ENCODE measurements at places on chromosomes 16 and 17.

DNA sequence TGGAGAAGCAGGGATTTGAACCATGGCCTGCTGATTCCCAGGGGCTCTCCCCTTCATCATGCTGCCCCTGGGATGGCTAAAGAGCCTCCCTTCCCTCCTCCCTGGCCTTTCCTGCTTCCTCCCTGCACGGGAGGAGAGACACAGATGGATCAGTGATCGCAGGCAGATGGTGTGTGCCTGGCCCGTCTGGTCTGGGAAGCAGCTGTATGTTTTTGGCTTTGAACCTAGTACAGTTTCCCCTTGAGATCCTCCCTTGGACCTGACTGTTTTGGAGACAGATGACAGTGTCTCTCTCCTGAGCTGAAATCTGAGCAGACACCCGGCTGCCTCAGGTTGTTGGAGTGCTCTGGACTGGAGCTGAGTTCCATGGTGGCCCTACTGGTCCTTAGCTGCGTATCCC lies 29.0 kb upstream of the ATP2C2 start:
- no peak for DNase-seq

- no peak for DNase-seq
Measured at GRCh38 chr17:40556198-40556661, 9.0 kb downstream of the CCR7 start.

- DNase-seq = no peak
Measured at GRCh38 chr17:66981983-66982508, 17.5 kb downstream of the CACNG4 start.

DNA sequence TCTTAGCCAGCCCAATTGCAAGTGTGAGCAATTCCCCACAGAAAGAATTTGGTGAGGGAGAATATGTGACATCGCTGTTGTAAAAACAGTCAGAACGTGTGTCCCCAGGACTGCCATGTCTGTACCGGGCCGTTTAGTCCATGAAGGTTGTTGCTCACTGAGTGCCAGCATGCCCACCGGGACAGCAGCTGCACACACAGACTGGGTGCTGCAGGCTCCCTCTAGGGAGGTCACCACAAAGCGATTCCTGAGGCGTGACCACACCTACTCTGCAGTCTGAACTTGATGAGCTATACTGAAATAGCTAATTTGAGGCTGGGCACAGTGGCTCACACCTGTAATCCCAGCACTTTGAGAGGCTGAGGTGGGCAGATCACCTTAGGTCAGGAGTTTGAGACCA lies 44.1 kb upstream of the ADORA2B start:
- DNase-seq = no peak

DNA sequence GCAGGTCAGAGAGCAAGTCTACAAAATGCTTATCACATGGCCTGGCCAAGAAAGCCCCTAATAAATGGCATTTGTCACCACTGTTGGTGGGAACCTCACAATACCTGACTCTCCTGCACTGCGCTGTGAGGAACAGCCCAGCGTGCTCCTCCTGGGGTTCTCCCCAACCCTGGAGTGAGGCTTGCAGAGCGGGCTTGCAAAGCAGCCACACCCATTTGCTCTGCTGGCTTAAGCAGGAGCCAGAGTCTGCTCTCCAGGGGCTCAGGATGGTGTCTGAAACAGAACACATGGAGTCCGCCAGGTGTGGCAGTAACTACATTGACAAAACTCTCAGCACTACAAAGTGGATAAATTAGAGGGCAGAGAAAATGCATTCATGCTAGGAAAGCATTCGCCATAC lies 331.0 kb upstream of the CCL2 start:
- DNase-seq = no peak

- no peak for DNase-seq
Measured at GRCh38 chr17:17116406-17116805, 74.1 kb downstream of the MPRIP start.

DNA sequence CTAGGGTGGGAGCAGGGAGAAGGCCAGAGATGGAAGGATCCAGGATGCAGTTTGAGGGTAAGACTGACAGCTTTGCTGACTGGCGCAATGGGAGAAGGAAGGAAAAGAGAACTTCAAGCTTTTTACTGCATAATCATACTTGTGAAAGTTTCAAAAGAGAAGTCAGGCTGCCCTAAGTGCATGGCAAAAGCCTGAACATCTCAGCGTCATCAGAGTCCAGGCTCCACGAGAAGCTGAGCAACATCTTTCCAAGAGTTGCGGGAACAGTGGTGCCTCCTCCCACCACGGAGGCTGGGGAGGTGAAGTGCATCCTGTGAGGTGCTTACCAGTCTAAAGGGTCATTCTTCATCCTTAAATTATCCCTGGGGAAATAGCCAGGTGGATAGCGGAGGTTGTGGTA lies 26.9 kb upstream of the SLC38A8 start:
- DNase-seq = no peak

DNA sequence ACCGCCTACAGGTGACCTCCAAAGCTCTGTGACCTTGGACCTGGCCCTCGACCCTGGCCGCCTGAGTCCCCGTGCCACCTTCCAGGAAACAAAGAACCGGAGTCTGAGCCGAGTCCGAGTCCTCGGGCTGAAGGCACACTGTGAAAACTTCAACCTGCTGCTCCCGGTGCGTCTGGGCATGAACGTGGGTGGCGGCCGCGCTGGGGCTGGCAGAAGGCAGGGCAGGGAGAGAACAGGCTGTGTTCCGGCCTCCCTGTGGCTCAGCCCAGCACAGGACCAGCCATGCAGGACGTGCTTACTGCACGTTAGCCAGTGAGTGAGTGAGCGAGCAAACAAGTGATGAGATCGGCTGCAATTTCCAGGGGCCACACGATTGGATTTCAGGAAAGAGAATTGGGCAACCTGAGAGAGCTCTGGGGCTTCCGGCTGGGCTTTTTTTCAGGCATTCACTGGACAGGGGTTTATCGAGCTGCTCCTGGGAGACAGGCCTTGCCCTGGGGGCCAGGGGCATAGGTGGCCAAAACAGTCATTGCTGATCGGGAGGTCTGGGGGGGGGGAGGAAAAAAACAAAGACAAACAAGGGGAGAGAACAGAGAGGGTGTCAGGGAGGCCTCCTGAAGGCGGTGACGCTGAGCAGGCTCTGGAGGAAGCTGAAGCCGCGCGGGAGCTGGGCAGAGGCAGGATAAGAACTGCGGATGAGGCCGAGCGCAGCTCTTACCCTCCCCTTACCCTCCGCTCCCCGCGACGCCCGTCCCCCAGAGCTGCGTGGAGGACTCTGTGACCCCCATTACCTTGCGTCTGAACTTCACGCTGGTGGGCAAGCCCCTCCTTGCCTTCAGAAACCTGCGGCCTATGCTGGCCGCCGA lies 16.9 kb downstream of the ITGAX start:
- DNase-seq = no peak

- DNase-seq = no peak
Measured at GRCh38 chr17:74873874-74874614, 1.2 kb upstream of the FDXR start.

DNA sequence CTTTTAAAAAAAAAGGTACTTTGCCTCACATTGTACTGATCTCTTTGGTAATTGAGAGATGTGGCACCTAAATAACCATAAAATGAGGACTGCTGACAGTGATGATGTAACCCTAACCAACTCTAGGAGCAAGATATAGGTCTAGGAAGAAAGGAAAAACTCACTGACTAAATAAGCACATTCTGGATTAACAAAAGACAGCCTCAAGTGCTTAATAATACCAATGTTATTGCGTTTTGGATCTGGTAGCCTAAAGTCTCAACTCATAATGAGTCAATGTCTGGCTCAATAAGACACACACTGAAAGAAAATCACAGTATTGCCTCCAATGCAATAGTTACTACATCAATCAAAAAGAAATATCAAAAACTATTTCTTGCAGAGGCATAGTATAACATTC lies 3.0 kb downstream of the ERN1 start:
- peak; percentile 70 for DNase-seq
